ENCODE measurements at places on chromosomes 4 and X. TPM values are rescaled to one million over a fixed set of nuclear protein-coding genes. Genes with fewer than 3 reads are reported as not detected.

APELA gene
- total RNA-seq = not detected

ADH4 gene
- total RNA-seq = not detected

NXF2B gene
- not detected for total RNA-seq

NHS gene
- total RNA-seq = 0.90 TPM

POU3F4 gene
- total RNA-seq = not detected

SMR3B gene
- total RNA-seq = not detected

USP17L25 gene
- total RNA-seq = not detected

TIGD4 gene
- not detected for total RNA-seq

DDX60 gene
- total RNA-seq = 11.4 TPM

VSIG1 gene
- not detected for total RNA-seq

AWAT2 gene
- under 0.01 TPM for total RNA-seq

CLGN gene
- 0.36 TPM for total RNA-seq

NPY2R gene
- total RNA-seq = not detected

TCEANC gene
- total RNA-seq = 1.4 TPM

F8A2 gene
- not detected for total RNA-seq

MAP7D2 gene
- total RNA-seq = under 0.01 TPM

HSFX1 gene
- under 0.01 TPM for total RNA-seq

LGI2 gene
- total RNA-seq = not detected

UGT2B15 gene
- total RNA-seq = not detected

SPANXD gene
- not detected for total RNA-seq

CSAG2 gene
- not detected for total RNA-seq

S100P gene
- total RNA-seq = not detected

TRIM60 gene
- total RNA-seq = not detected

IL15 gene
- 5.8 TPM for total RNA-seq

STAG2 gene
- 71.2 TPM for total RNA-seq

TCEAL4 gene
- total RNA-seq = 16.7 TPM

GAGE12C gene
- total RNA-seq = not detected

SERTM2 gene
- under 0.01 TPM for total RNA-seq

ZNF41 gene
- total RNA-seq = 8.1 TPM

SULT1B1 gene
- total RNA-seq = 0.18 TPM

ERAS gene
- total RNA-seq = not detected

NDUFB11 gene
- total RNA-seq = 17.0 TPM

ANXA10 gene
- total RNA-seq = 1.1 TPM

NMU gene
- total RNA-seq = not detected

PABPC1L2B gene
- total RNA-seq = not detected

PPP2R3B gene
- total RNA-seq = 11.1 TPM

ARHGAP6 gene
- 1.8 TPM for total RNA-seq

RAB9B gene
- 0.90 TPM for total RNA-seq

CWH43 gene
- not detected for total RNA-seq

NRK gene
- total RNA-seq = 3.6 TPM

USP38 gene
- total RNA-seq = 17.0 TPM

NUP62CL gene
- not detected for total RNA-seq

GATA1 gene
- not detected for total RNA-seq

TMPRSS11A gene
- total RNA-seq = not detected

RHOXF2 gene
- not detected for total RNA-seq
